Effector CD4-positive, alpha-beta T cell (primary cell): ENCODE measurements at places on chromosomes 3 and 15.

DNA sequence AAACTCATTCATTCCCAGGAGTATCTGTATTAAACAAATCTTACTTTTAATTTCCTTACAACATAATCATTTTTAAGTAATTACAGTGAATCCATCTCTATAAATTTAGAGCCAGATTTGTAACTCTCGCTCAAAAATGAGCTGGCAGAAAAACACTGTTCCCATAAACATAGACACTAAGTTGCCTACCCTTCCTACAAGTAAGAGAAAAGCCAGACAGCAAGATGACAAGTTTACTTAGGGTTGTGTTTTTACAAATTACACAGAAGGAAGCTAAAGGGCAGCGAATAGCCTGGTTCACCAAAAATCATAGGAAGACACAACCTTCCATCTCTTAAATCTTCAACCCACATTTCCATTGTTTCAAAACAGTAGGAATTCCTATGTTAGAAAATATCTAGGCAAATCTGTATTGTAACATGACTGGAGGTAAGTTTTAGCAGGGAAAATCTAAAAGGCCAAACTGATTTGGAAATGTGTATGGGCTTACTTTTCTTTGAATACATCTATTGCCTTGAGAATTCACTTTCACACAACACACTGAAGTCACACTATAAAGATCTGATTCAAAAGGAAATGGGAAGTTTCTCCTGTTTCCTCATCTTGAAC lies 21.7 kb downstream of the HERC1 start:
- no peak for DNase-seq

GRCh38 chr15:26758079-26758478 lies 14.8 kb downstream of the GABRB3 start:
- DNase-seq: no peak

- DNase-seq: no peak
Observed at GRCh38 chr15:51620641-51621040, 1.9 kb downstream of the DMXL2 start.

DNA sequence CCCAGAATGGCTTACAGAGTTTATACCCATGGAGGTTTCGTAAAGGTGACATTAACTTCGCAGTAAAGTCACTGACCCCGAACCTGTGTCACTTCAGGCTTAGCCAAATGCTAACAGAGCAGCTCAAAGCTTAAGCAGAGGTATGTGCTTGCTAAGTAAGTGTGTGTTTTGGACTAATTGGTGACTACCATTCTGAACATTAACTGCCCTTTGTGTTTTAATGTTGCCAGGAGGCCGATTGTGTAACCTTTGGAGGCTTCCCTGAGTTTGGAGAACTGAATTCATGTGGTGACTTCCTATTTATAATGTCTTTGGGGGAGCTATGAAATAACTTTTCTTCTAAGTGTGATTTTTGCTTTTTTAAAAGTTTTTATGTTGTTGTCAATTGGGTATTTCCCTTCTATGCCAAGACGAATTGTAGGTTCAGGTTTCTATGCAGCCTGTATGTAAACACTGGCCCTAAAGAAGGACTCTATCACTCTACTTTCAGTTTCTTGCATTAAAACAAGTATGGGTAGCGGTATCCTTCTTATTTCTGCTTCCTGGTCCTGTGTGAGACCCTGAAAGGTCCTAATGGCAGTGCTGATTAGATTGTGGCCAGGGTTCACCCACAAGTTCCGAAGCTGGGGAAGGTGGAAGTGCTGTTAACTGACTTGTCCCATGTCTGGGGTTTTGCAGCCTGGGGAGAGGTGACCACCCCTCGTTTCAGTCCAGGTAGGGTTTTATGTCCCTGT lies 86.3 kb downstream of the IGF1R start:
- DNase-seq: no peak

DNA sequence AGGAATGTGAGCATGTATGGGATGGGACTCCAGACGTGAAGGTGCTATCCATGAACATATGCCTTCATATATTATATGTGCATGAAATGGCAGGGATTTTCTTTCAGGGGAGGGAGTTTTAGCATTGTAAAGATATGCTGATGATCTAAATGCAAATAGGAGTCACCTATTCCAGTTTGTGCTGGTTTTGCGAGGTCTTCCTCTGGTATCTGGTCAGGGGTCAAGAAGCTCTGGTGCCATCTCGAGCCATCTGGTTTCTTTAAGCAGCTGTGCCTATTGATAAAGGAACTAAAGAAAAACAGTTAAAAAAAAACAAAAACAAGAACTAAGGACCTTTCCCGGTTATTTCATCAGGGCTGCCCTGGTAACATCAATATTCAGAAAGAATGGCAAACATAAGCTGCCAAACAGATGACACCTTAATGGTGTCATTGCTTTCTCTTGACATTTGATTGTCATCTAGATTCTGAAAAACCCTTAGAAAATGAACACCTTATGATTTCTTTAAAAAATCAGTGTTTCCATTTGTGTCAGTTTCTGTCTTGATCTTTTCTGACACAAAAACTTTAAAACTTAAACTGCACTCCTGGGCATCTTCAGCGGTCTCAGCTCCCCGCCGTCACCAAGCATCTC lies 22.7 kb downstream of the APH1B start:
- no peak for DNase-seq

- DNase-seq: no peak
Observed at GRCh38 chr3:150612494-150612893, 9.4 kb downstream of the SELENOT start.

DNA sequence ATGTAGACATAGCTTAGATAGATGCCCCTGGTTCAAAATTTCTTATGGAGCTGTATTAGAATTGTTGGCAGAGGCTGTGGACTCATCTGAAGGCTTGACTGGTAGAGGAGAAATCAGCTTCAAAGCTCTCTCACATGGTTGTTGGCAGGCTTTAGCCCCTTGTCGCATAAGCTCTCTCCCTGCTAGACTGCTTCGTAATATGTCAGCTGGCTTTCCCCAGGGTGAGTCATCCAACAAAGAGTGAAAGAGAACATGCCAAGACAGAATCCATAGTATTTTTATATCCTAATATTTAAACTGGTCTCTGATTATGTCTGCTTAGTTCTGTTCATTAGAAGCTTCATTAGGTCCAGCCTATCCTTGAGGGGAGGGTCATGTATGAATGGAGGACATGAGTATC lies 427.4 kb upstream of the NAALADL2 start:
- no peak for DNase-seq

DNA sequence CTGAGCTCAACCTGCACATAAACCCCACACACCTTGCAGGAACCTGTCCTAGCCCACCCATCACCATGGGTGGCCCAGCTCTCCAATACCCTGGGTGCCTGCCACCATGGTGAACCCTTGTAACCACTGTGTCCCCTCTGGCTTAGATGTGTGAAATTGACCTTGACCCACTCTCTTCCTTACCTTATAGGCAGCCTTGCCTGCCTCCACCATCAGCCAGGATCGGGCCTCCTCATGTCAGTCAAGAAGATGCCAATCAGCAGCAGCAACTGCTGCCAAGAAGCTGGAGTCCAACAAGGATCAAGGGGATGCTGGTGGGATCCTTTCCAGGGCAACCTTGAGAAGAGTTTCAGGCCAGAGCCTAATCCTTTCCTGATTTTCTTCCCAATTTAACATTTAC lies 8.8 kb upstream of the CYP11A1 start:
- DNase-seq: no peak

GRCh38 chr3:181808053-181808452 lies 96.3 kb downstream of the SOX2 start:
- DNase-seq: no peak

DNA sequence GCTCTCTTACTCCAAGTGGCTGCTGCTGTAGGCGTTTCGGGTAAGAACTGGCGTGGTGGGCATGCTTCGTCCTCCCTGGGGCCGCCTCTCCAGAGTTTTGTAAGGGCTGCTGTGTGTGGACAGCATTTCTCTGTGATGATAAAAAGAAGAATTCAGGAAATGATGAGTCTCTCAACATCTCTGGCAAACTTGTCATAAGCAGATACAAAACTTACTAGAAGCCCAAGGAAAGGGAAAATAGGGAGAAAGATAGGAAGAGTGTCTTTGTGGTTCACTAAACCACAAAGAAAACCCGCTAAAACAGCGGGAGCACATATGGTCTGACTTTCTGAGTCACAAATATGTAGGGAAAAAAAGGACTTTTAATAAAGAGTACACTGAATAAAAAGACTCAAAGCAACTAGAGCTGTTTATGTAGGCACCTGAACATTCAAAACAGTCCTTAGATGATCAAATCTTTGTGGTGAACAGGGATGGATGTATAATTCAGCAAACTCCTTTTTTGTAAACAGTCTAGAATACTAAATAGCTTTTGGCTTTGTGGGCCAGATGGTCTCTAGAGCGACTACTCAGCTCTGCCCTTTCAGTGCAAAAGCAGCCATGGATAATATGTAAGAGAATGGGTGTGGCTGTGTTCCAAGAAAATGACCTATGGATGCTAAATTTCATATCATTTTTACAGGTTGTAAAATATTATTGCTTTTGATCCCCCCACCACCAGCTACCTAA lies 60.4 kb upstream of the LMOD3 start:
- no peak for DNase-seq

- DNase-seq: no peak
Observed at GRCh38 chr3:175105066-175105465, 245.9 kb downstream of the NAALADL2 start.

DNA sequence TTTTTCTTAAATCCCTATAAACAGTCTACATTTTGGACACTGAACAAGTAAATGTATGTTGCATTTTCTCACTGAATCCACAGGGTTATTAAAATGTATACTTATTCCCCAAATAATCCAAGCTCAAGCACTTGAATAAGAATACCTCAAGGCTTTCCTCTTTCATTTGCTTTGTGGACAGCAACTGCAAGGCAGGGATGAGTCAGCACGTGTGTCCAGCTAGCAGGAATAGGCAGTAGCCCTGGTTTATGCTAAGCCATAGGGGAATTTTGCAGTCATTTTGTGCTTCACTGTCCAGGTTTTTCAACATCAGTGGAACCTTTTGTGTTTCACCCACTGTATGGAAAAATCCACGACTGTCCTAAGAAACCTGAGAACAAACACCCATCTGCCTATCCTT lies 96.7 kb upstream of the KCNMB2 start:
- no peak for DNase-seq

DNA sequence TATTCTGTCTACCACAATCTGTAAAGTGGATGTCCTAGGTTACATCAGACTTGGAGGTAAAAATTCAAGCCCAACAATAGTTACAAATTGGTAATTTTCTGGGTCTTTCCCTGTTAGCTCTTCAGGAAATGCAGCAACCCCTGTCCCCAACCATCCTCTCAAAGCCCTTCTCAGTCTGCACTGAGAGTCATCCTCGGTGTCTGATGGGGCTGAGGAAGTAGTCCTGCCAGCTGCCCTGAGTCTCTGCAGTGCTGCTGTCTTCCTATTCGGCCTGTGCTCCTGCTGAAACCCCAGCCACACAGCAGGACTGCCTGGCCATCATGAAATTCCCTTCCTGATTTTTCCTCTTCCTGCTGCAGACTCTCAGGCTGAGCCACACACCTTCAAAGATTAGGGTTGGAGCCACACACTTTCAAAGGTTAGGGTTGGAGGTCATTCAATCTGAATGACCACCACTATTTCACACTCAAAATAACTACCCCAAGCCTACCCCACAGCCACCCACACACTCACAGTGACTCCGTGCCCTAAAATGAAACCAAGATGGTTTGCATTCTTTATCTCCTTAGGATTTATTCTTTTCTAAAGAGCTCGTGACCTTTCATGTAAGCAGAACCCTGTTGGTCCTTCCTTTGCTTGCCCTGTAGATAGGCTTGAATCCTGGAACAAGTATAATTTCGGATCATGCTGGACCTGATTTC lies 17.6 kb downstream of the TRIM42 start:
- no peak for DNase-seq

DNA sequence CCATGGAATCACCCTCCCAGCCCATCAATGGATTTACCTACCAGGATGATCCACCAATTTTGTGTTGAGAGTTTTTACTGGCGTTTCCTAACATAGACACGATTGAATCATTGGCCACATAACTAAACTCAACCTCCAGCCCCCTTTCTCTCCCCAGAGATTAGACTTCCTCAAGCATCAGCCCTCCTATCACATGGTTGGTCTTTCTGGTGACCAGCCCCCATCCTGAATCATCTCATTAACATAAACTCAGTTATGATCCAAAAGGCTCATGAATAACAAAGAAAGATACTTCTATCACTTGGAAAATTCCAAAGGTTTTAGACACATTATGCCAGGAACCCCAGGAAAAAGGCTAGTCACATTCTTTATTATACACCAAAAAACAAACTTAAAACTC lies 21.2 kb downstream of the PRKAR2A start:
- DNase-seq: no peak

DNA sequence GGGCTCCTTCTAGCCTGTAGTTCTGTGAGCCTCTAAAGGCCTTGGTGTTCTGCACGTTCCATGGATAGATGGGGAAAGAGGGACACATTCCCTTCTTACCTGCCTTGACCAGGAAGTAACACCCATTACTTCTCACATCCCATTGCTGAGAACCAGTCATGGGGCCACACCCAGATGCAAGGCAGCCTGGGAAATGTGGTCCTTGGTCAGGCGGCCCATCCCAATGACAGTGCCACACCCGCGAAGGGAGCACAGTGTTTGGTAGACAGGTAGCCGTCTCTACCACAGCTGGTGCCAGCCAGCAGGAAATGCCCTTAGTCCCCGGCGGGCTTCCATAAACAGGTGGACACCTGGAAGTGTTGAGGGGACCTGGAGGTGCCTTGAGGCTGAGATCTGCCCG lies 23.2 kb upstream of the LCTL start:
- no peak for DNase-seq

- no peak for DNase-seq
Observed at GRCh38 chr3:44050101-44050500, 191.6 kb upstream of the TOPAZ1 start.

DNA sequence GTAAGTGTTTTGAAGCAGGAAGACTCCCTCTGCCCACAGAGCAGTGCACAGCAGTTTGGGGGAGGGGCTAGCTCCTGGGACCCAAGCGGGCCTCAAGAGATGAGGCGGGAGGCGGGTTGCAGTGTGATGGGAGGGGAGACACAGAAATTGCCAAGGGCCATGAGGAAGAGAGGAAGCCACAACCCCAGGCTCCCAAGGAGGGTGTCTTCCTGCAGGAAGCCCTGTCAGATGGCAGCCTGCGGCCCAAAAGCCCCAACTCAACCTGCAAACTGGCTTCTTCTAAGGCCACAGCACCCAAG lies 7.3 kb upstream of the ISLR2 start:
- DNase-seq: no peak

- no peak for DNase-seq
Observed at GRCh38 chr3:58038675-58039292, 30.6 kb downstream of the FLNB start.

- no peak for DNase-seq
Observed at GRCh38 chr3:195829897-195830254, 18.1 kb upstream of the MUC4 start.

DNA sequence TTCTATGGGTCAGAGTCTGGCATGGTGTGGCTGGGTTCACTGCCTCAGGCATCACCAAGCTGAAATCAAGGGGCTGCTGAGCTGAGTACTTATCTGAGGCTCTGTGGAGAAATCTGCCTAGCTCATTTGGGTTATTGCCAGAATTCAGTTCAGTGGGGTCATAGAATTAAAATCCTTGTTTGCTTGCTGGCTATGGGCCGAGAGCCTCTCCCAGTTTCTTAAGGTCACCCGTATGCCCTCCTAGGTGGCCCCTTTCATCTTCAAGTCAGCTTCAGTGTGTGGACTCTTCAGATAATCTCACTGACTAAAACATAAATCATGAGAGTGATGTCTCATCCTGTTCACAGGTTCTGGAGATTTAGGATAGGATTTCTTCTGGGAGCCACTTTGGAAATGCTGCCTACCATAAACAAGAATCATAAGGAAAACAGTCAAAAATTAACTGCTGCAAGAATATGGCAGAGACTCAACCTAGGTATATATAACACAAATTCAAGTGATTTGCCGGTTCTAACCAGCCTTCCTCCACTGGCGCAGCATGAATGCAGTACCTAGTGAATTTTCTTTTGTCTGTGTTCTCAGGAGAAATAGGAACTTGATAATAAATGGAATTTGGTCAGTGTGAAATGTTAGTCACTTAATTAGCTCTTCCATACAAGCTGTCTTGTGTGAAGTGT lies 5.3 kb downstream of the CP start:
- DNase-seq: no peak
